Activated CD4-positive, alpha-beta T cell treated with anti-CD3 and anti-CD28 coated beads, Interleukin-2, amount 10 ng/mL, durations not matched to agents 24 days and 14 days (primary cell): ENCODE measurements at places on chromosomes 3 and 15. TPM values are rescaled to one million over a fixed set of nuclear protein-coding genes. Genes with fewer than 3 reads are reported as not detected.

GRCh38 chr3:128009952-128010846 is 42.0 kb upstream of the SEC61A1 start:
- no peak for DNase-seq

The MYL3 gene
- not detected in 2 replicates for total RNA-seq

DNA sequence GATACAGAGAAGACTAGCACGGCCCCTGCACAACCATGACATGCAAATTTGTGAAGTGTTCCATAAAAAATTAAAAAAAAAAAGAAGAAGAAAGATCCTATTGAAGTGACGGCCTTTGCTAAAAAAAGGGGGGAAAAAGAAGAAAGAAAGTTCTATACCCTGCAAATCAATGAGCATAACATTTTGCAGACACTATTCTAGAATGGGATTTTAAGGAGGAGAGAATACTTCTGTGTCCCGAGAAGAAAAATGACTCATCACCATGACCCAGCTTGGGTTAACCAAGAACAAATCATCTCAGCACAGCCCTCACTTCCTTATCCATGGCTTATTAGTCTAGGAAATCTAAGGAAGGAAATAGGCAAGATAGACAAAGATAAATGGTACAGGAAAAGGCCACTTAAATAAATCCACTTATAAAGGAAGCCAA is 7.4 kb upstream of the SH3BP5 start:
- no peak for DNase-seq

DNA sequence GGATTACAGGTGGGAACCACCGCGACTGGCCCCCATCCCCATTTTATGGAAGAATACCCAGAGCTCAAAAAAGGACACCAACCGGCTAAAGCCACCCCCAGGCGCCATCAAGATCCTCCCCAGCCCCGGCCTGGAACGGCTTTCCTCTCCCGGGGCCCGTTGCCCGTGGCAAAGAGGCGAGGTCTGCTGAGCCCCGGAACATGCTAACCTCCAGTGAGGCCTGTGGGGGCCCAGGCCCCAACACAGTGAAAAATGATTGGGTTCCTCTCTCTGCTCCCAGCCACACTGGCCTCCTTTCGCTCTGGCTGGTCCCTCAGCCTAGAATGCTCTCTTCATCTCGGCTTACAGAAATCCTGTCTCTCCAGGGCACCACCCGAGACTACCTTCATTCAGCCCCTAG is 46.5 kb upstream of the SMAD6 start:
- no peak for DNase-seq

DNA sequence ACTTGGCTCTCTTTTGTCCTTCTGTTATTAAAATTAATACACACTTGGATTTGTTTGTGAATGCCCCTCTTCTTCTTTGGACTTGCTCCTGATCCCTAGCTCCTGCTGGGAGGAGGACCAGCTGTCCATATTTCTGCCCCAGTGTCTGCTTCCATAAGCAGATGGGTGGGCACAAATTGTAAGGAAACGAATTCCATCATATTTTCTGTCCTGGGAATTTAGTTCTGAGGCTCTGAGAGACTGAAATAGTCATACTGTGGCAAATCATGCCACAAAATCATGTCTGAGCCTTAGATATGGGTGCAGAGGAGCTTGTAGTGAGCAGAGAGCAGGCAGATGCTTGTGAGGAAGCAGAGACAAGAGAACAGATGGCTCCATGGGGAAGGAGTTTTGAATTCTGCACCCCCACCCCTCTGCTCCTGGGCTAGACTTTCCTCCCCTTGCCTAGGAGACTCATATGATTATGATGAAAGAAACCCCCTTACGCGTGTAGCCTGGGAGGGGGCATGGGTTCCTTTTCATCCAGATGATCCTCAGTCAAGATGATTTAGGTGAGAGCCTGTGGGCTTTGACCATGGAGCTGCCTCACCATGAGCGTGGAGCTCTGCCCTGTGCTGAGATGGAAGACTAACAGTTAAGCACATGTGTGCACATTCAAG is 50.6 kb downstream of the SV2B start:
- DNase-seq: no peak

- DNase-seq: no peak
These were observed 14.9 kb downstream of the PSTPIP1 start for GRCh38 chr15:77009646-77010311.

DNA sequence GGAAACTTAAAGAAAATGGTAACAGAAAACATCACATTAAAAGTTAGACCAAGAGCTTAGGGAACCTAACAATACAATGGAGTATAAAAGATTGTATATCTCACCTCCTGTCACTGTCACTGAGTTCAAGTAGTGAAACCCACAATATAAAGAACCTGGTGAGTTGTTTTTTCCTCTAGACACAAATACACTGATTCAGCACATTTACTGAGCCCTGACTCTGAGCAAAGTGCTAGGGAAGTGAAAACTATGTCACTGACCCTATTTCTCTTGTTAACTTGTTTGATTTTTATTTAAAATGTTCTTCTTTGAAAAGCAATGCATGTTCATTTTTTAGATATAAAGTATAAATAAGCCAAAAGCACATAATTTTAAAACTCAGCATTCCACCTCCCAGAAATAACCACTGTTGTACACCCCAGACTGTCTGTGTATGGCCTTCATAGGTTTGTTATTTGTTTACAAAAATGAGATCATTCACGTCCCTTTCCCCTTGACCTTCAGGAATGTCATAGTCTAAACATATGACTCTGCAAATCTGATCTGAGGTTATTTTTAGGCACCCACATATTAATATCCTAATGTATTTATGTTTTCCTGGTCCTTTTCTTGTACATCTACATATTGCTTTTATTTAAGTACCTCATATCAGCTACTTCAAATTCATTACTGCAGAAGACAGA is 69.2 kb upstream of the CSTA start:
- DNase-seq: no peak

DNA sequence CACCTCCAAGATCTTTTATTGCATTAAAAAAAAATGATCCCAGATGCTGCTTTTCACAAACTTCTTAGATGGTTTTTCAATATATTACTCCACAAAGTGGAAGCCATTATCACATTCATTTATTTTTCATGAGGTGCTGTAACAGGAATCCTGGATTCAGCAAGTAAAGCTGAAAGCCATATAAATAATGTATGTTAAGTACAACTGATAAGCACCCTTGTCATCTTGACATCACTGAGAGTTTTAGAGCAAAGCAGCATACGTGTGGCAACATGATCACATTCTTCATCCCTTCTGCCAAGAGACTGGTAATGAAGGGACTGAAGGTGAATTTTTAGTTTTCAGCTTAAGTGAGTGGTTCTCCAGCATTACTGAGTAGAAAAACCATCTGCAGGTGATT is 44.9 kb upstream of the LRRFIP2 start:
- no peak for DNase-seq

DNA sequence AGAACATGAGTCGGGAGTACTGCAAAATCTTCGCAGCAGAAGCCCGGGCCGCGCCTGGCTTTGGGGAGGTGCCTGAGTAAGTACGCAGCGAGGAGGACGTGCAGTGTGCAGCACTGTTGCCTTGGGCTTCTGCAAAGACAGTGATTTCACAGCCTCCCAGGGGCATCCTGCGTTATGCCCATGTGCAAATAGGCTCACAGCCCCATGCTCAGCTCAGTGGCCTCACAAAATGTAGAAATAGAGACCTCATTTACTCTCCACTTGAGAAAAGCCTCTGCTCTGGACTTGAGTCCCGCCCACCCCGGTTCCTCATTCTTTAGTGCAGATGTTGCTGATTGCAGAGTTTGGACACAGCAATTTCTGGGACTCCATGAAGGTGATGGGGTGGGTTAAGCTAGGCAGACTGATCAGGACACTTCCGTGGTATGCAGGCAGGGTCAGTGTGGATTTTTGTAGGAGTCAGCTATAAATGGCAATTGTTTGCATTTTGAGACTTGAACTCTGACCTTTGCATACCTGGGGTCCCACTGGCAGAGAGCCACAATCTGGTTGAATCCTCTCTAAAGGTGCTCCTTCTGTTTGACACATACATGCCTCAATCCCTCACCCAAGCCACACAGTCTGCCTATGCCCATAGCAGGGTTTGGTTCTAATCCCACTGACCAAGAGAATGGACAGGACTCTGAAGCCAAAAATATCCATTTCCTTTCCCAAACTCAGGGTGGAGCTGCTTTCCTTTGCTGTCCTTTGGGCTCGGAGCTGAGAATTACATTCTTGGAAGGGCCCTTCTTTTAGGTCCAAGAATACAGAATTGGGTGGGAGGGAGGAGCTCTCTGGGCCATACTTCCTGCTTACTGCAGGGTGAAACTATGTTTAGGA is 20.7 kb upstream of the SLC28A1 start:
- no peak for DNase-seq

DNA sequence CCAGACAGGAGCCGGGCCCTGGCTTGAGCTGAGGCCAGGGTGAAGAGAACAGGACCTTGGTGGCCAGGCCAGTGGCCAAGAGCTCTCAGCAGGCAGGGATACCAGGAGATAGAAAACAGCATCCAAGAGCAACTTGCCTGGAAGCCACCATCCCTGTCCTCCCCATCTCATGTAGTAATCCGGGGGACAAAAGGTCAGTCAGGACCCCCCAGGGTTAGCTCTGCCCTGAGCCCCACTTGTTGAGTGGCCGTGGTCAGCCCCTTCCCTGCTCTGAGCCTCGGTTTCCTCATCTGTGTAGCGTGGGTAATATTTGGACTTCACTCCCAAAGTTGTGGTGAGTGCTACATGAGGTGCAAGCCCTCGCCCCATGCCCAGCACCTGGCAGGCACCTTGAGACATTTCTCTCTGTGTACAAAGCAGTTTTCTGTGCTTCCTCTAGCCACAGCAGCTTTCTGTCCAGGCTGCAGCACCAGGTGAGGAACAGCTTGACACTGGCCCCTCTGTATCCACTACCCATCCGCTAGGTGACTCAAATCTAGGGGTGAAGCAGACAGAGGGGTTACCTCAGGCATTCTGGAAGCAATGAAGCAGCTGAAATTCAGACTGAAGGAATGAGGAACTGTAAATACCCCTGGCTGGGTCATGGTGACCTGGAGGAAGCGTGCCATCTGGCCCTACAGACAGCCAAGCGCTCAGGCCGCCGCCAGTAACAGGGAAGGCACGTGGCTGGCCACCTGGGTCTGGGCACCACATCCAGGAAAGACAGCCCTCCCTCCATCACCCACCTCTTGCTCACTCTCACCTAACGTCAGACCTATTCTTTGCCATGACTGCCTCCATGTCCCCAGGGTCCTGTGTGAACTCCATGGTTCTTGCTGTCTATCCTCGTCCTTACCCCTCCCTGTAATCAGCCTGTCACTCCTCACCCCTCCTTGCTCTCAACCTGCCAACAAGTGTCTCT is 6.7 kb downstream of the CISH start:
- peak; percentile 68 for DNase-seq

DNA sequence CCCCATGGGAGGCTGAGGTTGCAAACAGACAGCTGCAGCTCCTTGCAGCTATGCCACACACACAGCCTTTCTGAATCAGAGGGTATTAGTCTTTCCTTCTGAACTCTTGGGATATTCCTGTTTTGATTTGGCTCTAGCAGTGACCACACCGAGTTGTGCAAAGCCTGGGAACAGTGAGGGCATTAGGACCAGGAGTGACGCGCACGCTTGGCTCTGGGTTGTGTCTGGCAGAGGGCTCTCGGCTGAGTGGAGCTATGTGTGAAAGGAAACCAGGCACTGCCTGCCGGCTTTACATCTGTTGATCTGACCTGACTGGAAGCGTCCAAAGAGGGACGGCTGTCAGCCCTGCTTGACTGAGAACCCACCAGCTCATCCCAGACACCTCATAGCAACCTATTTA is at the start of gene GALNT15:
TSS of gene GALNT15 (plus strand) at position 292 of the 400 bp plus-strand sequence. CDS start 472 bp downstream, outside the sequence.
- DNase-seq: no peak

The WNT7A gene
- total RNA-seq: 0.05 TPM in 1 of 2 replicates, not detected in the other

The EOMES gene
- 7.4 and 7.8 TPM in 2 replicates for total RNA-seq

The SMCO1 gene
- not detected in 2 replicates for total RNA-seq

The C3orf33 gene
- total RNA-seq: 1.6 and 2.1 TPM in 2 replicates

The HMCES gene
- total RNA-seq: 58.3 and 62.6 TPM in 2 replicates

- no peak for DNase-seq
These were observed 128.4 kb upstream of the HACD2 start for GRCh38 chr3:123713211-123713610.

DNA sequence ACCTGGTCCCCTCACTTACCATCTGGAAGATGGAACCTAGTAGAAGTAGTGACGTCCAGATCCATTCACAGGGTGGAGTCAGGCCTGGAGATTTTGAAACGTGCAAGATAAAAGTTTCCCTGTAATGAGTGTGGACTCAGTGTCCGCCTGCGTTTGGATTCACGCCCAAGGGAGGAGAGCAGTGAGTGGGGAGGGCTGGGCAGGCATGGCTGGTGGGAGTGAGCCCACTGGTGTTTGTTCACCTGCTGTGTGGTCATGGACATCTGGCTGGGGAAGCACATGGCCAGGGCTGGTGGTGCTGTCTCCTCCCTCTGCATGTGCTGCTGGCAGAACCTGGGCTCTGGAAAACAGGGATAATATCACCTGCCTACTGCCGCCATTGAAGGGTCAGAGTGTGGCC is 37.0 kb downstream of the RLBP1 start:
- DNase-seq: no peak

- no peak for DNase-seq
These were observed 79.9 kb upstream of the RGMA start for GRCh38 chr15:93168910-93169309.

DNA sequence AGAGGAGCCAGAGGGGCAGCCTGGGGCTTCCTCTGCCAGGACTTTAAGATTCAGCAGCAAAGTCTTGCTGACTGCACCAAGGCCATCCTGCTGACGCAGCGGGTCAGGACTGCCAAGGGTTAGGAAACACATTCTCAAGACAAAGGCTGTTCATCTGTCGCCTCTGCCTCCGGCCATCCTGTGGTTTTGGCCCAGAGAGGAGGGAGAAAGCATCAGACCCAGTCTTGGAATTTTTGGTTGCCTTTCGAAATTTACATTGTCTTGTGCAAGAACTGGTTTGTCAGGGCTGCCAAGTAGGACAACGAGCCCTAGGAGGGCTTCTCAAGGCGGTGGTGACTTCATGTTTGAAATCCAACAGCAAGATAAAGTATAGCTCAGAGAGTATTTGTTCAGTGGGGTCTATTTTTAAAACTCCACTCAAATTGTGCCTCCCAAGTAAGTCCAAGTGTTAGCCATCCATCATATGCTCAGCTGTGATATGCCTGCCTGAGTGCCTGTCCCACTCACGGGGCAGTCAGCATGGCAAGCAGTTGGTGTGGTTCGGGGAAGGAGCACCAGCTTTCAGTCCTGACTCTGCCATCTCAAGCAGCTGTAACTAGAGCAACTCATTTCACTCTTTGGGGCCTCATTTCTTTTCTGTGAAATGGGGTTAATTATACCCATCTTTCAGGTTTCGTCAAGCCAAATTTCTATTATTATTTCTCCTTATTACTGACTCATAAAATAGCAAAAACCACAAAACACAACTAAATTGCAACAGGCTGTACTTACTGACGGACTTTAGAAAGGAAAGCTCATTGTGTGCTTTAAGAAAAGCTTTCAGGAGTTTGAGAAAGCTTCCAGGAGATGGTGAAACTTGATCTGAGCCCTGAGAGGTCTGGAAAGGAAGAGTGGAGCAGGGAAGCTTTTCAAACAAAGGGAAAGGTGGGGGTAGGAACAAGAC is 42.4 kb upstream of the RHO start:
- no peak for DNase-seq

The AHSG gene
- total RNA-seq: not detected in 2 replicates
